ENCODE measurements at places on chromosomes 7 and 10.

GRCh38 chr10:28276384-28276783 is 26.5 kb downstream of the MPP7 start:
- no peak for DNase-seq

GRCh38 chr10:58820861-58821751 is 308.4 kb downstream of the BICC1 start:
- no peak for DNase-seq

- DNase-seq = no peak
Observed at GRCh38 chr10:7436490-7437100, 25.8 kb upstream of the SFMBT2 start.

GRCh38 chr10:45427970-45428366 is 54.0 kb downstream of the ALOX5 start:
- no peak for DNase-seq

- no peak for DNase-seq
Observed at GRCh38 chr7:135291809-135292253, 58.2 kb downstream of the STRA8 start.

GRCh38 chr10:95482501-95483233 is 78.5 kb downstream of the SORBS1 start:
- DNase-seq = no peak

DNA sequence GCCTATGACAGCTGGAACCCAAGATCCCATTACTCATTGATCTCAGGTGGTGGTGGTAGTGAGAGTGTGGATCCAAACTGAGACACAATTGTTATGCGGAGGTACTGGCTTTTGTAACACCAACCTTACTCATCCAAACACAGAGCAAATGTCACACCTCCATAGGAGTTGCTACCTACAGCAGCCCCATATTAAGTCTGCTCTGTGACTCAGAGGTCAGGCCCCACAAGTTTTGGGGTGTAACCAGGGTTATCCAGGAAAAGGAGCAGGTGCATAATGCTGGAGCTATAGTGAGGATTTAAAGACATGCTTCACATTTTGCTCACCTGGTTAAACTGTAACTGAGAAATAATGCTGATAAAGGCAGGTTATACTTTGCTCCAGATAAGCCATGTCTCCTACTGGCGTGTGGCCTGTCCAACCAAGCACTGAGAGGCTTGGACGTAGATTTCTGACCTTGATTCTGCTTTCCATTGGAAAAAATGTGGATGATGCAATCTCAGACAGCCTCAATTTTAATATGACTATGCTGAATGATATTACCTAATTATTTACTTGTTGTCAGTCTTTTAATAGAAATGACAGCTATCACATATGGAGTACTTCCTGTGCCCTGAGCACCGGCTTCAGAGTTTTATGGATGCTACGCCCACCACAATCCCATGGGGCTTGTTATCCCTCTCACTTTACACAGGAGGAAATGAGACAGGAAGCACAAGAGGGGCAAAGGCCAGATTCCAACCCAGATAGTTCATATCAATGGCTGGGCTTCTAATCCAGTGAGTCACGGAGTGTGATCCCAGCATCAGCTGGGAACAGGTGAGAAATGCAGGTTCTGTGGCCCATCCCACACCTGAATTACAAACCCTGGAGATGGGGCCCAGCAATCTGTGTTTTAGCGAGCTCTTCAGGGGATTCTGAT is 181.3 kb downstream of the CHN2 start:
- no peak for DNase-seq

Measured in urinary bladder (tissue), 4 donors.